ENCODE measurements at places on chromosomes 2 and 18. TPM values are rescaled to one million over a fixed set of nuclear protein-coding genes. Genes with fewer than 3 reads are reported as not detected.

The TUBA4B gene
- not detected for total RNA-seq

The SETBP1 gene
- 77.9 TPM for total RNA-seq

The AGPS gene
- 62.2 TPM for total RNA-seq

The ANKRD23 gene
- total RNA-seq = 12.9 TPM

The FSIP2 gene
- 0.14 TPM for total RNA-seq

The LIPG gene
- 0.19 TPM for total RNA-seq

The MCM6 gene
- total RNA-seq = 75.3 TPM

DNA sequence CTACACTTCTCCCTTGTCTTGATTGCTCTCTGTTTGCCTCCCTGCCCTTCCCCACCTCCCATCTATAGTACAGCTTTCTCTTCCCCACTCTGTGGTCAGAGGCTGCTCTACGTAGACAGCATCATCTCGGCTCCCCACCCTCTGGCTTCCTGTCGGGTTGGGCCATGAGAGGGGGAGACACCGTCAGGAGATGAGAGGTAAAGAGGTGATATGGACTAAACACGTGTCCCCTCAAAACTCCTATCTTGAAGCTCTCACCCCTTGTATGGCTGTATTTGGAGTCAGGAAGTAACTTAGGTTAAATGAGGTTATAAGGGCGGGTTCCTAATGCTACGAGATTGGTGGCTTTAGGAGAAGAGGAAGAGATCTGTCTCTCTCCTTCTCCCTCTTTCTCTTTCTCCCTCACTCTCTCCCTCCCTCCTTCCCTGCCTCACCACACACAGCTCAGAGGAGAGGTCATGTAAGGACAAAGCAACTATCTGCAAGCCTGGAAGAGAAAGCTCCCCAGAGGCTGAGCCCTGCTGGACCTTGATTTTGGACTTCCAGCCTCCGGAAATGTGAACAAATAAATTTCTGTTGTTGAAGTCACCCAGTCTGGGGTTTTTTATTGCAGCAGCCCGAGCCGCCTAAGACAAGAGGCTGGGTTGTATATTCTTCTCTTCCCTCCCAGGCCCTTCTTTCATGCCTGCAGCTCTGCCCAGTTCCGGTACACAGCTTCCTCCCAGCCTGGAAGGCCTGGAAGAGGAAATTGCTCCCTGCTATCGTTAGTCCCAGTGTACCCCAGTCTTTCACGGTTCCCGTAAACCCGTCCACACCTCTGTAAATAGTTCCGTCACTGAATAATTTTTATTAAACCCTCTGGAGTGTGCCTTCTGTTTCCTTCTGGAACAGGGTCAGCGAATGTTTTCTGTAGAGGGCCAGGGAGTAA is 138.0 kb downstream of the AKAIN1 start:
- no peak for DNase-seq

GRCh38 chr2:121699421-121700333 is 37.0 kb downstream of the NIFK start:
- DNase-seq = peak; percentile 94

DNA sequence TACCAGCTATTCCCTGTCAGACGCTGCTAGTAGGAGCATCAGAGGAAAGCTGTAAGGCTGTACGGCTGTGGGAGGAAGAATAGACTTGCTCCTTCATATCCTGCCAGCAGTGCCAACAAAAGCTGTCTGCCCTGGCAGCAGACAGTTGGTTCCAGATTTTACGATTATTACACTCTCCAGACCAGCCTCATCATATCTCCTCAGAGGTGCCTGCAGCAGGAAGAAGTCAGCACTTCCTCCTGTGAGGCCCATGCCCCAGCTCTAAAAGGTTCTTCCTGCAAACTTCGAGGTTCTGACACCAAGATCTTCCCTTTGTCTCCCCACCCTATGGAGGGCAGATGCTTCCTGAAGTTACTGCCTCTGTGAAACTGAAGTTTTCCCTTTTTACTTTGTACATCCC is 537.7 kb upstream of the PKDCC start:
- no peak for DNase-seq

- no peak for DNase-seq
Observed at GRCh38 chr2:211845338-211846035, 693.1 kb downstream of the ERBB4 start.

DNA sequence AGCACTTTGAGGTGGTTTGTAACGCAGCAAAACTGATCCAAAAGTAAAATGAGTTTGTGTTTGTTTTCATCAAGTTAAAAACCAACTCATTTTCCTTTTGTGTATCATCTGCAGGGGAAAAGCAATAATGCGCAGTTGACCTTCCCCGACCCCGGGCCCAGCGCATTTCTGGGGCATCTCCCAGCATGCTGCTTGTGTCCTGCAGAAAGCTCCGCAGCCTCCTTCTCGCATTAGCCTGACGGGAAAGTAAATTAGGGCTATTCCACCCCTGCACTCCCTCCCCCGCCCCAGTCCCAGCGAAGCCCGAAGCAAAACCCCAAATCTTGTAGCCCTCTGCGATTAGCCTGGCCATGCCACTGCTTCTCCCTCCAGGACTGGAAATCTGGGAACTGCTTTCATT is 82.0 kb upstream of the PPM1B start:
- DNase-seq = no peak

DNA sequence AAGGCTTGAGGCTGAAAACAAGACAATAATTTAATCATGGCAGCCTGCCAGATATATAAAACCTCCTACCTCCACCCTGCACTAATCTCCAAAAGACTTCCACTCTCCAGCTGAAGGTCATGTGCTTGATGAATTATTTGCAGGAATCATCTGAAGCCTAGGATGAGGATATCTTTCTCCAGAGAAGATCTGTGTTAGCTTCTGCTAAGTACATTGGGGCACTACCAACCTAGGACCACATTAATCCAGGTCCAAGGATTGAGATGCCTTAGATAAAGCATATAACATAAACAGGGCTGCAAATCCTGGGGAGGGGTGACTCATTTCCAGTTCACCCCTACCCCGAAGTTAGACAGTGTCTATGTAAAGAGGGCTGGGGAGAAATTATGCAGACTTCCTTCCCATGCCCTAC is 80.5 kb upstream of the FRZB start:
- DNase-seq = no peak

GRCh38 chr2:100272841-100273329 is 49.4 kb downstream of the LONRF2 start:
- DNase-seq = no peak

GRCh38 chr2:189885368-189885767 is 101.1 kb downstream of the PMS1 start:
- no peak for DNase-seq

Measured in natural killer cell treated with Interleukin-12 subunit alpha and Interleukin-12 subunit beta and Interleukin-15 and Interleukin-18, amount 100 ng/mL, for 72 hours (primary cell).